ENCODE measurements at places on chromosomes 7 and 10.

GRCh38 chr10:34319197-34319846 lies 495.8 kb downstream of the PARD3 start:
- DNase-seq: peak; percentile 87

- DNase-seq: no peak
Measured at GRCh38 chr10:117134056-117134305, 4.1 kb downstream of the VAX1 start.

DNA sequence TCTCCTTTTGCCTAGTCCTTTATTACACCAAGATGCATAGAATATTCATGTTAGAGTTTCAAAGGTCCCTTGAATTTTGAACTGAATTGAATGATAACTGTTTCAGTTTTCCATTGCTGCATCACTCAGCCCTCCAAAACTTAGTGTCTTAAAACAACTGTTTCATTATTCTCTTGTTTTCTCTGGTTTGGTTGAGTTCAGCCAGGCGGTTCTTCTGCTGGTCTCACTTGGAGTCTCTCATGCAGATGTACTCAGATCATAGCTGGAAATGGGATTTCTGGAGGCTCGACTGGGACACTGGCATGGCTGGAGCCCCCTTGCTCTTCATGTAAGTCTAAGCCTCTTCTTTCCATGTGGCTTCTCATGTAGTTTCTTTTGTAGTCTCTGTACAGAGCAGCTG lies 107.2 kb upstream of the MKI67 start:
- no peak for DNase-seq

GRCh38 chr7:153027210-153027609 lies 267.7 kb downstream of the ACTR3B start:
- peak; percentile 71 for DNase-seq

GRCh38 chr7:133070562-133070961 lies 11.3 kb downstream of the CHCHD3 start:
- no peak for DNase-seq

GRCh38 chr7:82723411-82723810 lies 279.8 kb upstream of the CACNA2D1 start:
- DNase-seq: no peak

GRCh38 chr7:104469166-104469820 lies 140.9 kb downstream of the LHFPL3 start:
- no peak for DNase-seq

GRCh38 chr10:106708506-106708905 lies 456.0 kb downstream of the SORCS1 start:
- DNase-seq: no peak

- DNase-seq: no peak
Measured at GRCh38 chr10:126908225-126908624, 3.0 kb downstream of the DOCK1 start.

GRCh38 chr7:152140560-152140959 lies 115.1 kb downstream of the GALNT11 start:
- no peak for DNase-seq

DNA sequence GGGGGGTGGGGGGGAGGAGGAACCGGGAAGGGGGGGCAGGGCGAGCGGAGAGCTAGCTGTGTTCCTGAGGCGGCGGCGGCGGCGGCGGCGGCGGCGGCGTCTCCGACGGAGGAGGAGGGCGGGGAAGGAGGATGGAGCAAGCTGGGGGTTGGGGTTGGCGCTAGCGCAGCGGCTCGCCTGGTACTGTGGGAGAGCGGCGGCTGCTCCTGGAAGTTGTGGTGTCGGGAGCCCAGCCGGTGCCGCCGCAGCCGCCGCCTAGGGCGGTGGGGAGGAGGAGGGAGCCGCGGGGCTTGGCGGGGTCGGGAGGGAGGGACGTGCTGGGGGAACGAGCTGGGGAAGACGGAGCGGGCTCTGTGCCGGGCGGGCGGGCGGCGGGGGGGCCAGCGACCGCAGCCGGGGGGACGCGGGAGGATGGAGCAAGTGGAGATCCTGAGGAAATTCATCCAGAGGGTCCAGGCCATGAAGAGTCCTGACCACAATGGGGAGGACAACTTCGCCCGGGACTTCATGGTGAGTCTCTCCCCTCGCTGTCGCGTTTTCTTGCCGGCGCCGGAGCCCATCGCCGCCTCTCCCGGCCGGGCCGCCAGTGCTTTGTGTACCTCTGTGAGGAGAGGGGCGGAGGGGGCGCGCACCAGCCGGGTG lies at the start of gene PTPN12:
Gene PTPN12, plus strand, starts transcription at position 160 of the 642 bp plus-strand sequence. Its CDS starts 252 bp downstream, at position 412.
- peak; percentile 35 for DNase-seq

- DNase-seq: no peak
Measured at GRCh38 chr10:126387931-126388911, at the start of gene ADAM12. Gene ADAM12 (minus strand): TSS chr10:126388477. CDS start chr10:126388145, 332 bp downstream.

DNA sequence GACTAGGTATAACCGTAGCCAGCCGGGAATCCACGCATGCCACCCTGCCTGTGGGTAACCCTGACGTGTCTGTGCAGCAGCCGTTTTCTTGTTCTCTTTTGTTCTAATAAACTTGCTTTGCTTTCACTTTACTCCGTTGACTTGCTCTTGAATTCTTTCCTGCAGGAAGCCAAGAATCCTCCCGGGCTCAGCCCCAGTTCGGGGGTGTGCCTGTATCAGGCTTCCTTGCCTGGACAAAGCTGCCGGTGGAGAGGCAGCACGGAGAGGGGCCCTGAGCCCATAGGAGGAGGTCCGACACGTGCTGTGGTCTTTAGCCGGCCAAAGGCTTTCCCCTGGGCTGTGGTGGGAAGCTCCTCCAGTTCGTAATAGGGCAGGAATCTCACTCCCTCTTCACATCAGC lies 256.5 kb upstream of the PPP2R2D start:
- DNase-seq: no peak

DNA sequence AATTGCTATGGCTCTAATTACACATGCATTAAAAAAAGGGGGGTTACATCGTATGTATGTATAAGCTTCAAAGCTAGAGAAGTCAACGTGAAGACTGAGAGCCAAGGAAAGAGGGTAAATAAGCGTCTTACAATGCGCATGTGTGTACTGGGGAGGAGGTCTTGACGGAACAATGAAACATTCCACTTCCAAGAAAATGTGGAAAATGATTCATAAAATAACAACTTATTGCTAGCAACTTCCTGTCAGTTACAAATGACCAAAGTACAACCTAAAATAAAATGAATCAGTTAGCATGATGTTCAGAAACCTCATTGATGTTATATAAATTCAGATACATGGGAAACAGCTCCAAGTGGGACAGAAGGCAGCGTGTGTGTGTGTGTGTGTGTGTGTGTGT lies 104.1 kb upstream of the RHEB start:
- no peak for DNase-seq

- no peak for DNase-seq
Measured at GRCh38 chr7:140134039-140134438, 42.7 kb downstream of the KDM7A start.

- DNase-seq: peak; percentile 73
Measured at GRCh38 chr7:51080622-51081269, 235.9 kb downstream of the COBL start.

GRCh38 chr7:137909042-137909441 lies 62.3 kb upstream of the DGKI start:
- DNase-seq: no peak

- DNase-seq: no peak
Measured at GRCh38 chr10:36117231-36117630, 475.1 kb upstream of the FZD8 start.

- no peak for DNase-seq
Measured at GRCh38 chr7:69430384-69431021, 167.8 kb upstream of the AUTS2 start.
